ENCODE measurements at places on chromosomes 6 and 20. TPM values are rescaled to one million over a fixed set of nuclear protein-coding genes. Genes with fewer than 3 reads are reported as not detected.

The TRIM10 gene
- total RNA-seq = not detected

The BMP7 gene
- total RNA-seq = not detected

The HTR1E gene
- total RNA-seq = not detected

The DEFB132 gene
- not detected for total RNA-seq

The NKAPL gene
- total RNA-seq = not detected

The FKBP5 gene
- total RNA-seq = 61.4 TPM

The RGS17 gene
- not detected for total RNA-seq

The TSHZ2 gene
- 25.8 TPM for total RNA-seq

The PRDM1 gene
- total RNA-seq = 108 TPM

The CAGE1 gene
- total RNA-seq = 0.75 TPM

The TTLL9 gene
- not detected for total RNA-seq

The TNNC2 gene
- 0.49 TPM for total RNA-seq

The RNF182 gene
- total RNA-seq = 0.18 TPM

The SLC24A3 gene
- total RNA-seq = 0.25 TPM

The LY86 gene
- 3.2 TPM for total RNA-seq

The DBNDD2 gene
- total RNA-seq = 16.8 TPM

The GUCA1A gene
- not detected for total RNA-seq

The LRRC73 gene
- total RNA-seq = 0.76 TPM

The TBXT gene
- not detected for total RNA-seq

The BMP2 gene
- not detected for total RNA-seq

The FHL5 gene
- total RNA-seq = not detected

The HCK gene
- 1.5 TPM for total RNA-seq

The EYA2 gene
- not detected for total RNA-seq

The SIRPB2 gene
- 0.09 TPM for total RNA-seq

The SCGN gene
- not detected for total RNA-seq

The VWA7 gene
- total RNA-seq = 2.2 TPM

The SPATS1 gene
- total RNA-seq = not detected

The R3HDML gene
- total RNA-seq = not detected

The AFDN gene
- 10.6 TPM for total RNA-seq

The SLC25A27 gene
- 0.85 TPM for total RNA-seq

The NAA20 gene
- 35.6 TPM for total RNA-seq

The ZNF334 gene
- 0.14 TPM for total RNA-seq

The RAB32 gene
- total RNA-seq = 0.38 TPM
